ENCODE measurements at places on chromosomes 5 and 9.

- no peak for DNase-seq
These were observed 123.4 kb upstream of the RETREG1 start for GRCh38 chr5:16740066-16740810.

GRCh38 chr9:13804532-13804931 is 509.4 kb downstream of the NFIB start:
- DNase-seq, result no peak

GRCh38 chr5:68843624-68844364 is 250.0 kb upstream of the SLC30A5 start:
- no peak for DNase-seq

DNA sequence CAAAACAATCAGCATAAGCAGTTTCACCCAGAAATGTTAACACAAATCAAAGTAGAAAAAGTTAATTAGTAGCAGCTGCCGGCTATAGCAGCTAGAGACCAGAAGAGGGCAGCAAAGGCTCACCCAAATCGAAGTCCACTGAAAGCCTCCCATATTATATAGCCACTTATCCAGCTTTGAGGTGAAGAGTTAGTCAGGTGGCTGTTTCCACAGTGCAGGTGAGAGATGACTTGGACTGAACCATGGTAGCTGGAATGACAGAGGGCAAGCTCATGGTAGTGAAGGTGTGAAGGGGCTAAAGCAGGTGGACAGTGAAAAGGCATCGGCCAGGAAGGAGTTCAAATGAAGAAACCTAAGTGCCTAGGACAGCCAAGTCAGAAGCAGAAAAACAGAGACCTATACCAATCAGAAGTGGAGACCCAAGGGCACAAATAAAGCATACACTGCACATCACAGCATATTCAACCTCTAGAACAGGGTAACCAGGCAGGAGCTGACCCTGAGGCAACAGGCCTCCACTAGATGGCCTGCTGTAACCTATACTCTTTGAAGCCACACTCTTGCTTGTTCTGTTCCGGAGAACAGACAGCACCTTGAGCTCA is 7.2 kb upstream of the RNF38 start:
- no peak for DNase-seq

DNA sequence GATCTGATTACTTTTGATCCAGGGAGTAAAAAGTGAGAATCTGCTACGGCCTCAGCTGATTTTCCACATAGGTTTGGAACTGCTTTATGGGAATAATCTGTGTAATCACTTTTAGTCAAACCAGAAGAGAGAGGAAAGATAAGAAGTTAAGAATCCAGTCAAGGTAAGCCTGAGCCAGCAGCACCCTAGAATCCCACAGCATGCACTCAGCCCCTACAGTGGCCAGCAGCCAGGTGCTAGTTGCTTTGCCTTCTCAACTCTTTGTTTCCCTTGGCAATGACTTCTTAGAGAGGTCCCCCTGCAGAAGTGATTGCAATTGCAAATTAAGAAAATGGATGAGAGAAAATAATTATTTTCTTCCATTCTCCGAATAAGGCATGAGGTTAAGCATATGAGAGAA is 59.7 kb upstream of the TMED7 start:
- no peak for DNase-seq

GRCh38 chr5:127926974-127927373 is 156.6 kb upstream of the SLC12A2 start:
- DNase-seq, result no peak

DNA sequence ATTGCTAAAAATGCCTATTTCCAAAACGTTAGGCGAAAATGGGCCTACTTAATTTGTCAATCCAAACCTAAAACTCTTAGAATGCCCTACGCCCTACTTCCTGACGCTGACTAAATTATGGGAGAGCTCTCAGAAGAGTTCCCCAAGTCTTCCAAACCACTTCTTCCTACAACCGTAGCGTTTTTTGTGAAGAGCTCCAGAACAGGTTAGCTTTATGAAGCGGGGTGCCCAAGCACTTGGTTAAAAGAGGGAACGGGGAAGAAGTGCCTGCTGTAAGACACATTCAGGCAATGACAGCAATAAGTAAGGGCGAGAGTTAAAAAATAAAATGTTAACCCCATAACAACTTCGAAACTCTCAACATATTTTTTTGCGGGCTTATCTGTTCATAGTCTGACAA is 2.8 kb downstream of the ELAVL2 start:
- no peak for DNase-seq

GRCh38 chr5:81884871-81885270 is 87.0 kb upstream of the ATG10 start:
- no peak for DNase-seq

GRCh38 chr5:14179446-14179845 is 36.3 kb downstream of the TRIO start:
- no peak for DNase-seq

DNA sequence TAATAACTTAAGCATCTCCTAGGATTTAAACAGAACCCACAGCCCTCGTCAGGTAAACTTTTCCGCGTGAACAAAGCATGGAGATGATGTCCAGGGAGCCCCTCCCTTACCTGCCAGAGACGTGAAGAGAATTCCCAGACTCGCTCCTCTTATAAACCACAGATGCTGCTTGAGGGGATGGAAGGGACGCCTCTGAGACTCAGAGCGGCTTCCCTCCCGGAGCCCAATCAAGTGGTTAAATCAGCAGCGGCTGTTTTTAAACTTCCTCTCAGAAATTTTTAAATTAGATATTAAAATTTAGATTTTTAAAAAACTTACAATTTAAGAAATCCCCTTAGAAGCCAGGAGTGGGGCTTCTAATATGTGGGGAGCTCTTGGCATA is 71.8 kb downstream of the RAPGEF1 start:
- no peak for DNase-seq

DNA sequence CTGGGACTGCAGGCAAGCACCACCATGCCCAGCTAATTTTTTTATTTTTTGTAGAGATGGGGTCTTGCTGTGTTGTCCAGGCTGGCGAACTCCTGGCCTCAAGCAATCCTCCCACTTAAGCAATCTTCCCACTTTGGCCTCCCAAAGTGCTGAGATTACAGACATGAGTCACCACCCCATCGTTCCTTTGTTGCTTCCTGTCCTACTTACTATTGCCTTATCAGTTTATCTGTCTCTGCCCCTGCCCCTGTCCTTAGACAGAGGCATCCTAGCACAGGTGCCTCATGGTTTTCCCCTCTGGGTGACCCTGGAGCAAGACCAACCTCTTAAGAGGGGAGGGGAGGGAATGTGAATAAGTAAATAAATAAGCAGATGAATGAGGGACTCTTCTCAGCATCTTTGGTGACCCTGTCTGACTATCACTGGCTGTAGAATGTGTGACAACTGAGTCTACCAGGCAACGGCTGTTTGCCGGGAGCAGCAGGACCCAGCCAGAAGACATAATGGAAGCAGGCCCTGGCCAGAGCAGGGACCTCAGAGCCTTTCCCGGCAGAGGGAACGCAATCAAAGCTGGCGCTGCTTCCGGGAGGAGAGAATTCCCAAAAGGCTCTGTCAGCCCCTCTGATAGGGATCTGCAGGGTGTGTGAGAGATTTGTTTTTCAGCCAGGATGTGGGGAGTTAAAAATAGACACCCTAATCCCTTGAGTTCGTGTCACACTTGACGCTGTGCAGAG is 43.8 kb upstream of the DAB2IP start:
- DNase-seq, result no peak

GRCh38 chr5:43804041-43804440 is 201.1 kb downstream of the NNT start:
- no peak for DNase-seq

DNA sequence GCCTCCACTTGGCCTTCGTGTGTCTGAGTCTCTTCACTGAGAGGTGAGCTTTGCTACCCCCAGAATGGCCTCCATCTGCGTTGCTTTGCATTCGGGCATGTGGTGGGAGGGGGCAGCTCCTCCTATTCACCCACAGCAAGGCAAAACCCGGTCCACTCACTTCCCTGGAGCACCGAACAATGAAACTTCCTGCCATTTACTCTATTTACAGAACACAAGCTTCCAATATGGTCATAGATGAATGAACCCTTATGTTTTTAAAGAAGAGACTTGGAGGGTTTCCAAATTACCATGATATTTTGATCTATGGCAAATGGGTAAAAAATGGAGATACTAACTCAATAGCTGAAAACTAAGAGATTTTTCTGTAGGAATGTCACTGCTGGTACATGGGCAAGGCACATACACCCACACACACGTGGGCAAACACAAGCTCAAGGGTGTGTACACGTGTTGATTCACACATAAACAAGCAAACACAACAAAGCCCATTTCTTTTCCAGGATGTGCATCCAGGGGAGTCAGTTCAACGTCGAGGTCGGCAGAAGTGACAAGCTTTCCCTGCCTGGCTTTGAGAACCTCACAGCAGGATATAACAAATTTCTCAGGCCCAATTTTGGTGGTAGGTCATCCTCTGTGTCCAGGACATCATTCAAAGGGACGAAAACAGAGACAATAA is 5.2 kb downstream of the GABRP start:
- DNase-seq, result no peak

Data from T1000 (cell line).